ENCODE measurements at places on chromosomes 3 and 15.

DNA sequence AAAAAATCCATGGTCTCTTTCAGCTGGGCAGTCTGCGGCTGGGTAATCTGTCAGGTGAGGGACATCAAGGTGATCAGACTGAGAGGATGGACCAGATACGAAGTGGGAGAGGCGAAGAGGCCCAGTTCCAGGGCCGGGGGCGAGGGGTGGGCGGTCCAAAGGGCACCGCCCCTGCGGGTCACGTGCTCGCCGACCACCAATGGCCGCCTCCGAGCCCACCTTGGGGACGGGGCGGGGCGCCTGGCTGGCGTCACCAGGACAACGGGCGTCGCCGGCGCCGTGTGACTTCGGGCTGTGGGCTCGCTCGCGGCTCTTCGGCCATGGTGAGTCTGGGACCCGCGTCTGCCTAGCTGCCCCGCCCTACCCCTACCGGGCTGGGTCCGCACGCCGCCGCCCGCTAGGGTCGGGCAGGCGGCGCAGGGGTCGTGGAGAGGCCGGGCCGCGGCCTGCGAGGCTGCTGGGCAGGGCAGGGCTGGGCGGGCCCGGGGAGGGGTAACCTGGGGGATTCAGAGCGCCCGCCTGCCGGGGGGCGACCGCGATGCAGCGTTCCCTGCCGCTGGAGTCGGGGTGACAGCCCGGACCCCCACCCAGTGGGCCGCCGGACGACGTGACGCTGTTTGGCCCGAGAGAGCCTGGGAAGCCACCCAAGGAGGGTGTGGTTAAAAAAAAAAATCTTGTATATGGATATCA is at the start of gene FBXL2:
Gene FBXL2 (plus strand): TSS at position 250 of the 690 bp plus-strand sequence. CDS start 71 bp downstream, at position 321.
- no peak for DNase-seq

DNA sequence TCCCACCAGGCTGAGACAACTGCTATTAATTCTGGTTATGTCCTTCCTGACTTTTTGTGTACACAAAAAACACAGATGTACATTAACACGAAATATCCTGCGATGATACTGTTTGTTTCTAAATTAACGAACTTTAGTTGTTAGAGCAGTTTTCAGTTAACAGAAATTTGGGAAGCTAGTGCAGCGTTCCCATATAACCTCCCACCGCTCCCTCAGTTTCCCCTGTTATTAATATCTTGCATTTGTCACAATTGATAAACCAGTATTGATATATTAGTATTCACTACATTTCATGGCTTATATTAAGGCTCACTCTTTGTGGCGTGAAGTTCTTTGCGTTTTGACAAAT is 45.3 kb upstream of the RNU6-1 start:
- DNase-seq: no peak

- DNase-seq: no peak
These were observed 73.3 kb upstream of the SNRK start for GRCh38 chr3:43212914-43213611.

DNA sequence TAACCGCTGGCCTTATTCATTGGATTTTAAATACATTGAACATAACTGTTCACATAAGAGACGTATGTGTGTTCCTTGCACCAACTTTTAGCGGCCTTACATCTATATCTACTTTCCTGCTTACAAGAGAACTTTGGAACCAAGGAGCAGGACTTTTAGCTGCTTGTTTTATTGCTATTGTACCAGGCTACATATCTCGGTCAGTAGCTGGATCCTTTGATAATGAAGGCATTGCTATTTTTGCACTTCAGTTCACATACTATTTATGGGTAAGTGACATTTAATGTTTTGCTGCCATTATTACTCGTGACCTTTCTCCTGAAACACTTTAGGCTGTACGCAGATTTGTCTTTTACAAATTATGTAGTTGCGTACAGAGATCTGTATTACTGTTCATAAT is 47.1 kb downstream of the STT3B start:
- DNase-seq: no peak

DNA sequence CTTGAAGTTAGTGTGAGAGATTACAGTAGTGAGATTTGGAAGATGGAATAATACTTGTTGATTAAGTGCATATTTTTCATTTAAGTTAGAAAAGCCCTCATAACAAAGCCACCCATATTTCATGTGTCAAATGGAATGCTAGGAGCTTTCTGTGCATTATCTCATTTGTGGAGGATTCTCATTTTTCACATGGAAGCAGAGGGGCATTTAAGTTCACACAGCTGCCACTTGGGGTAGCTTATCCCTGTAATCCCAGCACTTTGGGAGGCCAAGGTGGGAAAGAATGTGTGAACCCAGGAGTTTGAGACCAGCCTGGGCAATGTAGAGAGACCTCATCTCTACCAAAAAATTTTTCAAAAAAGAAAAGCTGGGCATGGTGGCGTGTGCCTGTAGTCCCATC is 55.2 kb downstream of the RAB7A start:
- DNase-seq: no peak

- no peak for DNase-seq
These were observed 214.2 kb upstream of the PROK2 start for GRCh38 chr3:71998995-71999673.

GRCh38 chr15:79526376-79526775 is 94.2 kb downstream of the MINAR1 start:
- DNase-seq: no peak

All from NCI-H187 treated with DMSO at 0.1 percent for 48 hours (cell line).